ENCODE measurements at places on chromosomes 1 and 21. TPM values are rescaled to one million over a fixed set of nuclear protein-coding genes. Genes with fewer than 3 reads are reported as not detected.
A peak's percentile ranks its signal among the peaks of the same experiment; 100 is the strongest.

DNA sequence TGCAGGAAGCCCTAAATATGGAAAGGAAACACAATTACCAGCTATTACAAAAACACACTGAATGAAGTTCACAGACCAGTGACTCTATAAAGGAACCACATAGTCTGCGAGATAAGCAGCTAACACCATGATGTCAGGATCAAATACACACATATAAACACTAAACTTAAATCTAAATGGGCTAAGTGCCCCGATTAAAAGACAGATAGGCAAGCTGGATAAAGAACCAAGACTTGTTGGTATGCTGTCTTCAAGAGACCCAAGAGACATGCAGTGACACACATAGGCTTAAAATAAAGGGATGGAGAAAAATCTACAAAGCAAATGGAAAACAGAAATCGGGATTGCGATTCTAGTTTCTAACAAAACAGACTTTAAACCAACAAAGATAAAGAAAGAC lies 121.9 kb downstream of the SLC5A9 start:
- no peak for DNase-seq

The C8A gene
- total RNA-seq = not detected

- DNase-seq = peak; percentile 10
Observed at GRCh38 chr1:207654320-207654719, 9.4 kb downstream of the CR1L start.

DNA sequence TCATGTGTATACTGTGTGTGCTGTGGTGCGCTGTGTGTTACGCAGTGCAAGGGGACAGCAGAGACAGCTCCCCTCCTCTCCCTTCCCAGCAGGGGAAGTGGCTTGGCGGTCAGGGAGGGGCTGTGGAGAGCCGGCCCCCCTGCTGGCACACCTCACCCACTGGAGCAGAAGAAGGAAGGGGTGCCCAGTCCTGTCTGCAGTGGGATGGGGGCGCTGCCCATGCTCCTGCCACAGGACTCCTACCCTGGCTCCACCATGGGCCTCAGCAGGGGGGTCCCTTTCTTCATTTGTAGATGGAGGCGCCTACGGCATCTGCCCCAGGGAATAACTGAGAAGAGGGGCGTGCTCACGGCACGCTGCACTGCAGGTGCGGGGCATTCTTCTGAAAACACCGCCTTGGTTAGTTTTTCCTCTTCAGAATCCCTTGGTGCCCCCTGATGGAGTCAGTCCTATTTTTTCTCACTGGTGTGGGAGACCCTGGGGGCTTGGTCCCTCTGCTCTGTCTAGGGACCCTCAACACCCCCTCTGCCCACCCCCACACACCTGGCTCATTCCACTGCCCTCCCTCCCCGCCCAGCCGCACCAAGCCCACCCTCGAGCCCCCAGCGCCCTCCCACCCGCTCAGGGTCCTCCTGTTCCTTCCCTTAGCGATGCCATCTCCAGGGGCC lies 13.8 kb upstream of the LDLRAP1 start:
- DNase-seq = no peak

- no peak for DNase-seq
Observed at GRCh38 chr1:200351826-200352549, 57.8 kb downstream of the ZNF281 start.

DNA sequence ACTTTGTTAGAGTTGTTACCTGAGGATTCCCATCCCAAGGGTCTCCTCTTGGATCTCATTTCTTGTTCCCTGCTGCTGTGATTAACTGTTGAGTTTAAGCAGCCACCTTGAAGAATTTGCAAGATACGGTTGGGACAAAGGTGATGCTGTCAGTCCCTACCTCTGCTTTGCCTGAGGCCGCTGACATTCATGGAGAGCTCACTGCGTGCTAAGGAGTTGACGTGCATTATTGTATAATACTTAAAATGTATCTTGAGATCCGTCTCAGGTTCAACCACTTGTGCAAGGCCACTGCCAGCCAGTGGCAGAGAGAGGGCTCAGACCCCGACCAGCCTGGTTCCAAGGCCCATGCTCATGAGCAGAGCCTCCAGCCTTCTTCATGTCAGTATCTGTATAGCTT lies 14.2 kb downstream of the DOP1B start:
- DNase-seq = no peak

DNA sequence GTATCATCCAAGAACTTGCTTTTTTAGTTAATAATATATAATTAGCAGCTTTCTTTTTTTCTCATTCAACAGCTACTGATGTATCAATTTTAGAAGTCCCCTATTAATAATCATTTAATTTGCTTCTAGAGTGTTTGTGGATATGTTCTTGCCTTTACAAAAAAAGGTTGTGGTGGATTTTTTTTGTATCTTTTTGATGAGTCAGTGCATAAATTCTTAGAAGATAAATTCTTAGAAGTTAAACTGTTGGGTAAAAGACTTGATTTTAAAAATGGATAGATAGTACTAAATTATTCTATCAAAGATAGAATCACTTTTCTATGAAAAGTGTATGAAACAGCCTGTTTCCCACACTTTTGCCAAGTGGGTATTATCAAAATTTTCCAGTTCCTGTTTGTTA lies 11.9 kb downstream of the FGGY start:
- DNase-seq = no peak

The DAB1 gene
- total RNA-seq = 26.6 TPM

DNA sequence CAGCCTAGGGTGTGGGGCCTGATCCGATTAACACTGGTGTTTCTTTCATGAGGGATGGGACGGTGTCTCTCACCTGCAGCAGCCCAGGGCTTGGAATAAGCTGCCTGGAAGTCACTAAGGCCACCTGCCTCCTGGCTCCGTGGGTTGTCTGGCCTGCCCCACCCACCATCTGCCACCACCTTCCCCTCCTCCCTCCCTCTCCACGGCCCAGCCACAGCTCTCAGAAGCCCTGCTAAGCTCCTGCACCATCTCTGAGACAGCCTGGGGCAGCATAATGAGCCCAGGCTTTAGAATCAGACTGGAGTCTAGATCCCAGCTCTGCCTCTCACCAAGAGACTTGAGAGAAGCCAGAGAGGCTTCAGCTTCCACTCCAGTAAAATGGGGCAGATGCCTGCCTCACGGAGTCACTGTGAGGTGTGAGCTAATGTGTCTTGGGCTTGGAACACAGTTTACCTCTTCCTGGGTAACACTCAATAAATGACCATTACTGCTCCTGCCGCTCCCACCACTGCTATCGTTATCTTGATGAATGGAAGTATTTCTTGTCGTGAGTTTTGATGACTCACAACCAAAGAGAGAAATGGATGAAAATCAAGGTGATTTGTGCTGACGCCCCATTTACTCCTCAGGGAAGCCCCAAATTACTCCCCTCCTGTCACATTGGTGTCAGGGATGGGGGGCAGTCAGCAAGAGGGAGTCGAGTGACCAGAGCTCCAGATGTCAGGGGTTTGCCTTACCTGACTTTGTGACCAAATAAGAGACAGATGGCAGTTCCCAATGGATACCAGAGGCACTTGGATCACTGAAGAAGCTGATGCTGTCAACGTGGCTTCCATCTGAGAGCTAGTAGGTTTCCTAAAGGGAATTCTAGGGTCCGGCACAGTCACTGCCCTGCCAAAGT lies 23.5 kb upstream of the C1QA start:
- DNase-seq = no peak

The HFM1 gene
- 8.3 TPM for total RNA-seq

GRCh38 chr1:16387201-16388188 lies 20.5 kb downstream of the SZRD1 start:
- DNase-seq = peak; percentile 42

DNA sequence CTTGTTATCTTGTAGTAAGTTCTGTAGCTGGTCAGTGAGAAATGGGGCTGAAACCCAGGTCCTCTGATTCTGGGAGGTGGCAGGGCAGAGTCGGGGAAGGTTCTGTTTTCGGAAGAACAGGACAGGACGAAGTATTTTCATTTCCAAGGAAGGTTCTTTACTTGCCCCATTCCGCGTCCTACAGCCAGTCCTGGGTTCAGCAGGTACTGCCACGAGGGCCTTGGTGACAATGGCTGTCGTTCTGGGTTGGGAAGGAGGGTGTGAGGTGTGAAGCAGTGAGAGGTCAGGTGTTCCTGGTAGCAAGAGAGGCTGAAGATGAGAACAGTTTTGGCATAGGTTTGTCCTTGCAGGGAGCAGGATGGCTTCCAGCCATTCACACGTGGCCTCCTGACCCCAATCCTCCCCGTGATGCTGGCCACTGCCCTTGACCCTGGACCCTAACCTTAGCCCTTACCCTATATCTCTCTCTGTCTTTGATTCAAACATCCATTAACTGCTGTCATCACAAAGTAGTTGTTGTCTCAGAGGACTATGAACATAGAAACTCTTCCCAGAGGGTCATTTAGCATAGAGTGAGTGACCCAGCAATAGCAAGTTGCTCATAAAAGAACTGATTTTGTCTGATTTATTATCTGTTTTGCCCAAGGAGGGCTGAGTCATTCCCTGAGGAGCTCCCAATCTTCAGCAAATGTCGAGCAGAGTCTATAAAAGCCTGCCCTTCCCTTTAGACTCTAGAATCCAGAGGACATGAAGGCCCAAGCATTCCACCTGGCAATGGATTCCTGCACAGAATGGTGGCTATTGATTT lies 25.0 kb downstream of the VASH2 start:
- DNase-seq = no peak

The KRTAP13-2 gene
- not detected for total RNA-seq

GRCh38 chr1:46466477-46467182 lies 23.0 kb upstream of the DMBX1 start:
- DNase-seq = peak; percentile 54

DNA sequence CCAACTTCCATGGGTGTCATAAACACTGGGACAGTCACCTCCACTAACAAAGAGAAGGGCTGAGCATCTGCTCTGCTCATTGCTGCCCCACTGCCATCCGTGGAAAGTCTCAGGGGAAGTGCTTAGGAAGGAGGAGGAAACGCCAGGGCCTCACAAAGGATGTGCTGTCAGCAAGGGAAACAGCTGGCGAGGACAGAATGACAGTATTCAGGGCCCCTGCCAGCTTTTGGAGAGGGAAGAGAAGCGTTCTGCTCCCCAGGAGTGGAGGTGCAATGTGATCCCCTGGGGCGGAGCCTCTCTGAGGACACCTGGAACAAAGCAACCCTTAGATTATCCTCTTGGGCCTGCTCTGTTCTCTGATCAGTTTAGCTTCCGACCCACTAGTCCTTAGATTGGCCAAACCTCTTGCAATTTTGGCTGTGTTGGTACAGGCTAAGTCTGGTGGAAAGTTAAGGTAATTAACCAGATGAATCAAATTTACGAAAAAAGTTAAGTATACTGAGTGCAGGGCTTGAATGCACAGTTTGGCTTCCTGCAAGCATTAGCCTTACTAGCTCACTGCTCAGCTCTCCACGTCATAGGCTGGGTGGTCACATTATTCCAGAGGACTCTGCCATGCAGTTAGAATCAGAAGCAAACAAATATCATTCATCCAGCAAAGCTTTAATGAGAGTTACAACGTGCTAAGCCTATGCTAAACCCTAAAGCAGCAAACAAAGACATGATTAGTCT lies 170.2 kb upstream of the NFIA start:
- peak; percentile 44 for DNase-seq

The GJA9 gene
- total RNA-seq = not detected

GRCh38 chr1:96568639-96569038 lies 152.9 kb upstream of the PTBP2 start:
- DNase-seq = no peak
